ENCODE measurements at places on chromosomes 11 and 22.

DNA sequence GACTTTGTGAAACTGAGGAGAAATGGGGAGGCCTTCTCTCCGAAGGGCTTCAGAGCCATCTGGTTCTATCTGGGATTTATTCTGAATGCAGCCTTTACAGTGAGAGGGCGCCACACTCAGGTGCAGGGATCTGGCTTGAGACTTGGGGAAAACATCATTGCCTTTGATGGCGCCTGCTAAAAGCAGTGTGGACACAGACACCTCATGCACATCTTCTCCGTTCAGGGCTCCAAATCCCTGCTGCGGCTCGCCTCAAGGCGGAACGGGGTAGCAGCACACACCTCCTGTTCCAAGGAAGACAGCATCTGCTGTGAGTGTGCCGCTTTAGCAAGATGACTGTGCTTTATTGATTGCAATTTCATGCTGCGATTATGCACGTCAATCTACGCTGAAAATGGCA, 37.1 kb upstream of the OLFML1 start:
- DNase-seq, result no peak

DNA sequence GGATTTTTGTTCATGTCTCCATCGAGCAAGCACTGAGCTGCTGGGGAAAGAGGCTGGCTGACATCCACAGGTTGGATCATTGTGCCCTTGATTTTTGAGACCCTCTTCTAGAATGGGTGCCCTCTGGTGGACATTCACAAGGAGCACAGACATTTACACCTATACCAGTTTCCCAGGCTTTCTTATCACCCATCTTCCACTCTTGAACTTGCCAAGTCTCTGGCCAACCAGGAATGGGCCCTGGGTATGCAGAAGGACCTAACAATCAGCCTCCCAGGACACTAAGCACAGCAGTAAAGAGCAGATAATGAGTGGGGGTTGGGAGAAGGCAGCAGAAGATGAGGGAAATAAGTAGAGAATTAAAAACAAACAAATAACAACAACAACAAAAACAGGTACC, 5.7 kb upstream of the INTS4 start:
- DNase-seq, result no peak

DNA sequence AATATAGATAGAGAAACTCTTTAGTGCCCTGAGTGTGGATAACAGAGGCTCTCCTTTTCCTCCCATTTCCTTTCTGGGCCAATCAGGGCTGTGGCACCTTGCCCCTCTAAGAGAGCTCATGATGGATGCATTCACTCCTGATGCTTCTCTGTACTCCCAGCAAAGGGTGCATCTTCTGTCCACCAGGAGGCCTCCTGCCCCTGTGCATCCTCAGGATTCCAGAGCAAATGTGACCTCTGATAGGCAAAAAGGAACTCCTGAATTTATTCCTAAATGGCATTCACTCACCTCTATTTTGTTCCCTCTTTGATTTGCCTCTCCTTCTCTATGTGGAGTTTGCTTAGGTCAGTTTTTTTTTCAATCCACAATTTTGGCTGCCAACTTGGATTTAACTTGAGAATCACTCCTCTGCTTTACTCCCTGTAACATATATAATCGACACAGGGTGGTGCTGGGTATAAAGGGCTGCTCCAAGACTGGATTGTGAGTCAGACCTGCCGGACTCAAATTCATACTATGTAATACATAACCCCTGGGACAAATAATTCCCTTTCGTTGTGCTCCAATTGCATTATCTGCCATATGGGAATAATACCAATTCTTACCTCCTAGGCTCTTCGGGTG, 1.1 kb upstream of the MRGPRX4 start:
- DNase-seq, result no peak

DNA sequence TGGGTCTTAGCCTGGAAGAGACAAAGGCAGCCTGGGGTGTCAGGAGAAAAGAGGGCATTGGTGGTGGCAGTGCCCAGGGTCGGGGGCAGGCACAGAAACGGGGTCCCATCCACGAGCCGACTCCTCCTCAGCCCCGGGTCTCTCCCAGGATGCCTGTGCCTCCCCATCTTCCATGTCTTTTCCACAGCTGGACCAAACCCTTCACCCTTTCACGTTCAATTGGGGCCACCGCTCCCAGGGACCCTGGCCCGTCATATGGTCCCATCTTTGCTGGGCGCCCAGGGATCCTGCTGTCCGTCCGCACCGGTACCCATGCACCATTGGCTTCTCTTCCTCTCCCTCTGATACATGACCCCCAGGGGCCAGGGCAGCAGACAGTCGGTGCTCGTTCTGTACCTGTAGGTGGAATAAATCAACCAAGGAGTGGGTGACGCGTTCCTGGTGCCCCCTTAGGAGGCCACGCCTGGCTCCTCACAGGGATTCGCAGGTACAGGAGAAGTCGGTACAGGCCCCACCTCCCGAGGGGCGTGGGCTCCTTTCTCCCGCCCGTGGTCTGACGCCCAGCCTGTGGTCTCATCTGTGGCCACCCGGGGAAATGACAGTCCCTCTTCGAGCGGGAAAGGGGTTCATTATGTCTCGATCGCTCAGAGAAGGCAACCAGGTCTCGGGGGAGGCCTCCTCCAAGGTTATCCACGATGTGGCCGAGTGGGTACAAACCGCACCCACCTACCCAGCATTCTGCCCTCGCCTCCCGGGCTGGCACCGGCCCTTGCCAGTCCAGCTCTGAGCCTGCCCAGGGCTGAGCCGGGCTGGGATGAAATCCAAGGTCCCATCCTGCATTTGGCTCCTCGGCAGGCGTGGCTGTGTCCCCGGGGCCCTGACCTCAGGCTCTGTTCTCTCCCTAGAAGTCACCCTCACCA, 1493.6 kb downstream of the BRD1 start:
- no peak for DNase-seq

GRCh38 chr22:49181942-49182341, 645.7 kb downstream of the BRD1 start:
- DNase-seq, result no peak

- DNase-seq, result no peak
These were observed 84.4 kb upstream of the TRPC6 start for GRCh38 chr11:101668236-101668635.

GRCh38 chr11:35554491-35555437, 29.3 kb upstream of the PAMR1 start:
- DNase-seq, result no peak

- no peak for DNase-seq
These were observed 109.3 kb downstream of the CTTN start for GRCh38 chr11:70507466-70508230.

DNA sequence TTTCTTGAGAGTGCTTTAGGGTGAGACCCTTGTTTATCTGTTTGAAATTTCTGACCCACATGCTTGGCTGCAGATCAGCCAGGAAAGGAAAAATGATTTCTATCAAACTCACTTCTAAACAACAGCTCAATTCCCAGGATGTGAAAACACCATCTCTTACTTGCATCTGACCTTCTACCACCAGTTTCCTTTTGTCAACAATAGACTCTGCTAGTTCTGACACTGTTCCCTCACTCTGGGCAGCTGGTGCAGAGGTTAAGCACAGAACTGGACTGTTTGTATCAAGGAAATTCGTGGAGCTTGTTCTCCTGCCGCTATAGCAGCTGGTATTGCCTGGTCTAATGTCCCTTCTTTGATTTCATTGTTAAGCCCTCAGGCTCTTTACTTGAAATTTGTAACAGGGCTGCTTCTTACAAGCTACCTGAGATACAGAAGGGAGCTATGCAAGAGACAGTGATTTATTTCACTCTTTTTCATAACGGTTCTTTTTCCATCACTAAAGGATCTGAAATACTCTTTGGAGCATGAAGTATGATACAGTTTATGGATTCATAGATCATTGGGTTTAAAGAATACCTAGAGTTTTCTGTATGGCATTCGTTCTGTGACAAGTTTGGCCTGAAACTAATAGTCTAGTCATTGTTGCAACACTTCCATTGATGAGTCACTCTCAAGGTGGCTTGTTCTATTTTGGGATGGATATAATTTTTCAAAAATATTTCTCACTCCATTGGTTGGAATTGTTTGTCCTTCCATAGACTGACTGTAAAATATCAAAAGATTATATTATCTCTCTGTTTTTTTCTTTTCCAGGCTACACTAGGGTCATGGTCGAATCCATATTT, 178.2 kb upstream of the ZC3H12C start:
- no peak for DNase-seq

GRCh38 chr11:64586366-64586765, 4.7 kb upstream of the SLC22A12 start:
- no peak for DNase-seq

Measured in lower leg skin (tissue), 4 donors.